ENCODE measurements at places on chromosomes 16 and 17.
A peak's percentile ranks its signal among the peaks of the same experiment; 100 is the strongest.

- DNase-seq, result peak; percentile 40
These were observed 10.8 kb upstream of the SLC46A1 start for GRCh38 chr17:28416703-28417311.

- no peak for DNase-seq
These were observed 38.5 kb downstream of the PIGL start for GRCh38 chr17:16255481-16255921.

DNA sequence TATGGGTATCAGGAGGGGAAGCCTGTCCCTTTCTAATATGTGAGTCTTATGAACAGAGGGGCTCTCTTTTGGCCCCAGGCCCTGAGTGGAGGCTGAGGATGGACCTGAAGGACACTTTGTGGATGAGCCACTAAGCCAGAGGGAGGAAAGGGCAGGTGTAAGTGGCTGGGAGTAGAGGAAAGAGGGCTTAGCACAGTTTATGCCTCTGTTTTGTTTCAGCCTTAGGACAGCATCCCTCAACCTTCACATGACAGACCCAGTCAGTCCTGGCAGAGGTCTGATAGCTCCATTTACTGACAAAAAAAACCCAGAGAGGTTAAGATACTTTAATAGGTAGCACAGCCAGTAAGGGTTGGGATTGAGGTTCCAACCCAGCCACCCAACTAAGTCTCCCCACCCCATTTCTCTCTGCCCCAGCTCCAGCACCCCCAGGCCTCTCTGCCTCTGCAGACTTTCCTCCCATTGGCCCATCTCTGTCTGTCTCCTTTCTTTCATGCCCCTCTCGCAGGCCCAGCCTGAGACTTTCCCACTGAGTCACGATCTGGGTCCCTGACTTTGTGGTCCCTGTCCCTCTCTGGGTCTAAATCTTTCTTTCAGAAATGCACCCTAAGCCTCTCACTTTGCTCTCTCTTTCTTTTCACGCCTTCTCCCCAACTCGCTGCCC lies 4.7 kb upstream of the TBX21 start:
- no peak for DNase-seq

- peak; percentile 38 for DNase-seq
These were observed 244.1 kb upstream of the MON1B start for GRCh38 chr16:76946879-76947278.

- DNase-seq, result no peak
These were observed 93.7 kb upstream of the TMEM97 start for GRCh38 chr17:28225271-28225670.

DNA sequence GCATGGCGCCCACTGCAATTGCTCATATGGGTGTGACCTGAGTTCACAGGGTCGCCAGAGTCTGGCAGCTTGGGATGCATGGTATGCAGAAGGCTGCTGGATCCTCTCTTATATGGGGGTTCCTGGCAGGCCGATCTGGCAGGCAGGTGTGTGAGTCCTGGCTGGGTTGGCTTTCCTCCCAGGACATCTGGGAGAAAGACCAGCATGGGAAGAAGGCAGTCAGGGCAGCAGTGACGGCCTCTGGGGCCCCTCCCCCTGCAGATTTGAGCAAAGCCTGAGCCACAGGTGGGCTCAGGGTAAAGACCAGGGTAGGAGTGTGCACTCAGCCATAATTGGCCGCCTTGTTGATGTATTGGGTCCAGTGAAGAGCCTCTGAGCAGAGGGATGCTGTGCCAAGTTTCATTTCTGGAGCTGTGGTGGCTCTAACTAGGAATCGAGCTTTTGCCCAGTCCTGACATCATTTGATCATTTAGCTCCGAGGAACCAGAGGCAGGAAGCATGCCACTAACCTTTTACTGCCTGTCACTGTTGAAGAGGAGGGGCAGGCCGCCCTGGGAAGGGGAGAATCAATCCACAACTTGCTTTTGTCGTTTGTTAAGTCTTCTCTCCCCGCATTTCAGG lies 174.3 kb downstream of the CCDC182 start:
- peak; percentile 39 for DNase-seq

DNA sequence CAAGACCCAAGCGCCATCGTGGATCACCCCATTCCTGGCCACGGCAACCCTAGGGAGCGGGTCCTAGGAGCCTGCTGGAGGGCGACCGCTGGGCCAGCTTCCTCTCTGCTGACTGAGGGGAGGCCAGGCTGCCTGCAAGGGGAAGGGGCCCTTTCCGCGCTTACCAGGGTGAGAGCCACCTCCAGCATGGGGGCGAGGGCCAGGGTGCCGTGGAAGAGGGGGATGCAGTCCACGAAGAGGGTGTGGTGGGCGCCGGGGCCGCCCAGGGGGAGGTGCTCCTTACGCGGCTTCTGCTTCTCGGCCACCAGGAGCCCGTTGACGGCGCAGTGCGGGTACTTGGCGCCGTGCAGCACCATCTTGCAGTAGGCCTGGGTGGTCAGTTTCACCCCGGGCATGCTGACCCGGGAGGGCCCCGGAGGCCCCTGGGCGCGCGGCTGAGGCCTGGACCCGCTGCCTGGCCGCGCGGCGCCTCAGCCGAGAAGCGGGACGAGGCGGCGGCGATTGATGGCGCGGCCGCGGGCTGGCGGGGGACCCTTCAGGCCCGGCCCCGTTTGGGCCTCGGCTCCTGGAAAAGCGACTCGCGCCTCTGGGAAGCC lies 345 bp downstream of the EMC8 start:
- peak; percentile 13 for DNase-seq

DNA sequence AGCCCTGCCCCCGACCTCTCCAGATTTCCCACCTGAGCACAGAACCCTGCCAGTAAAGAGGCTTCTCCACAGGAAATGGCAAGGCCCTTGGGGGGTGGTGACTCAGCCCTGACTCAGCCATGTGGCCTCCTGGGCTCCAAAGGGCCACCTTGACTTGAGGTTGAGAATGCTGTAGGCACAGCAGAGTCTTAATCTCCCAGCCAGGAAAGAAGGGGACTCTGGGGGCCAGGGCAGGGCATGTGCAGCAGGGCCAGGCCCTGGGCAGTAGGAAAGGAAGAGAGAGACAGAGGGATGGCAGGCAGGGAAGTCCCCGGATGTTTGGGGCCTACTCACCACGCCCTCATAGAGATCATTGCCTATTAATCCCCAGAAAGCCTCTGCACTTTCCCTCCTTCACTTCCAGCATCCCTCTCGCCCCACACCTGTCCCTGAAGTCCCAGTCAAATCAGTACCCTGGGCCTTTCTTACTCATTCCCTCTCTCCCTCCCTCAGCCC lies 4.8 kb upstream of the ITGA3 start:
- DNase-seq, result no peak

DNA sequence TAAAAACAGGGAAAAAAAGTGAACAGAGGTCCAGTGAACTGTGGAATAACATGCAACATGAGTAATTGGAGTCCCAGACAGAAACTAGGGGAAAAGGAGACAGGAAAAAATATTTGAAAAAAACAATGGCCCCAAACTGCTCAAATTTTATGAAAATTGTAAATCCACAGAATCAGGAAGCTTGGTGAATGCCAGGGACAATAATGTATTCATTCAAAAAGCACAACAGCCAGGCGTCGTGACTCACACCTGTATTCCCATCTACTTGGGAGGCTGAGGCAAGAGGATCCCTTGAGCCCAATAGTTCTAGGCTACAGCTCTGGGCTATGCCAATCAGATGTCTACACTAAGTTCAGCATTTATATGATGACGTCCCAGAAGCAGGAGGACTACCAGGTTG lies 23.7 kb downstream of the NCOR1 start:
- DNase-seq, result no peak

DNA sequence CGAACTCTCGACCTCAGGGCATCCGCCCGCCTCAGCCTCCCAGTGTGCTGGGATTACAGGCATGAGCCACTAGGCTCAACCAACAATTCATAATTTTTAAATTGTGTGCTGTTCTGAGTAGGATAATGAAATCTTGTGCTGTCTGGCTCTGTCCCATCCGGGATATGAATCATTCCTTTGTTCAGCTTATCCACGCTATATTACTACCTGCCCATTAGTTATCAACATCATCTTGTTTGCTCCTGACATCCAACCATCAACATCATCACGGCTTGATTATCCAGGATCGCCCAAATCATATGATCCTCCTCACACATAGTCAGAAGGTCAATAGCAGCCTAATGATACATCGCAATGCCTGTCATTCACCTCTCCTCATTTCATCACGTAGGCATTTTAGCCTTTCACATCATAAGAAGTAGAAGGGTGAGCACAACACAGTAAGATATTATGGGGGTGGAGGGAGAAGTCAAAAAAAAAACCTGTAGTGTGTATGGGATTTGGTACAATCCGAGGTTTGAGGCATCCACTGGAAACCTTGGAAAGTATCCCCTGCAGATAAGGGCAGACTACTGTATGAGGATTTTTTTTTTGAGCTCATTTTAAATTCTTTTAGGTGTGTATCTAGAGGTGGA lies 77.0 kb upstream of the SIAH1 start:
- no peak for DNase-seq

- DNase-seq, result no peak
These were observed 11.5 kb upstream of the CLEC18C start for GRCh38 chr16:70162041-70162451.

DNA sequence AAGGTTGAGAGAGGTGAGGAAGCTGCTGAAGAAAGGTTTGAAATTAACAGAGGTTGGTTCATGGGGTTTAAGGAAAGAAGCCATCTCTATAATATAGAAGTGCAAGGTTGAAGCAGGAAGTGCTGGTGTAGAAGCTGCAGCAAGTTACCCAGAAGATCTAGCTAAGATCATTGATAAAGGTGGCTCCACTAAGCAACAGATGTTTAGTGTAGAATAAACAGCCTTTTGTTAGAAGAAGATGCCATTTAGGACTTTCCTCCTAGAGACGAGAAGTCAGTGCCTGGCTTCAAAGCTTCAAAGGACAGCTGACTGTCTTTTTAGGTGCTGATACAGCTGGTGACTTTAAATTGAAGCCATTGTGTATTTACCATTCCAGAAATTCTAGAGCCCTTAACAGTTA lies 29.3 kb downstream of the GOSR1 start:
- DNase-seq, result no peak

DNA sequence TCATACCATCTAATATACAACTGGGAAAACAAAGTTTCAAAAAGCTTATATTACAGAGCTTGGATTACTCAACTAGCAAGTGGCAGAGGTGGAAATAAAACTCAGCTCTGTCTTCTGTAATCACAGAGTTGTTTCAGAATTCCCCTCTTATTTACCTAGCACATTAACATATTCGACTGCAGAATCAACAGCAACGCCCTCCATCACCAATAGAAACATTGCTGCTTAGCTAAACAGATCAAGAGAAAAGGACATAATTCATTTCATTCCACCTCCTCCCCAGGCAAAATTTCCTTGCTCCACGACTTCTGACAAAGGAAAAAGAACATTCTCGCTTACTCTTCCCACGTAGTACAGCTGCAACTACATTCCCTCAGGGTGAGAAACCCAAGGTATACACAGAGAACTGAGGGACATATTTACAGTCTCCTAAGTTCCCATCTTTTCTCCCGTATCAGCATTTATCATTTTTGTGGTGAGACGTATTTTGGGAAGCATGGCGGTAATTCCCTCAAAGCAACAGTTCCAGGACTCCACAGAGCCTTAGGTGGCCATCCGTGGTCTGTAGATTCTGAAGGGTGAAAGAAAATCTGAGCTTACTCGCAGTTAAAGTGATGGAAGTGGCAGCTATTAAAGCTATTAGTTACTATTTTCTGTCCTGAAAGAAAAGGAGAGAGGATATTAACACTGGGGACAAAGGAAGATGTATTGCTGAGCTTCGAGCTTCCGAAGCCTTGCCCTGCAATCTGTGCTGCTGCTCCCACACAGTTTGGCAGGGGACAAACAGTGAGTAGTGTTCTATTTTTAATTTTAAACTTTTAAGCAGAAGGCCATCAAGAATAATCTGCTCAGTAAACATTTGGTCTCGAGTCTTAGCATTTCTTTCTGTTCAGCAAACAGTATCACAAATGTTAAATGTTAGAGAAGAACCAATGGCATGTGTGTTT lies 1296.2 kb downstream of the CDH8 start:
- DNase-seq, result no peak

DNA sequence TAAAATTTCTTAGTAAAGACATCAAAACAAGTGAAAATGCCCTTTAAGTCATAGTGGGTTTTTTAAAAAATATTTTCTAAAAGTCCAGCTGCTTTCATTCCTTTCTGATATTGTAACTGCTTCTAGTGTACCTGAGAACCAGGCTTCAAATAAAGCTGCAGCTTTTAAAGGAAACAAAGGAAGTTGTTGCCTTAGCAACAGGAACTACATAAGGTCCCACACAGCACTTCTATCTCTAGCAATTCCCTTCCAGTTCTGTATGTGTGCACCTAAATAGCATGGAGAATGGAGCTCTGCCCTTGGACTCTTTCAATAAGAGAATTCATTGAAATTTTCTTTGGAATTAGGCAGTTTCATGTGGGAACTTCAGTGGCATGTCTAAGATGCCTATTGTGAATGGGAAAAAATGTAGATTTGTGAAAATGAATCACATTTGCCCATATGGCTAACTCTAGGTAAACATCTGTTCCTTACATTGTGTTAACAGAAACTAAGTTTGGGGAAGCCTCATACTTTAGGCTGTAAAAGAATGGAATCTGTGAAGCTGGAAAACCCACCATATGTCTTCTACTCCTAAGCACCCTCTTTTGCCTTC lies 206.4 kb downstream of the KIF2B start:
- no peak for DNase-seq

DNA sequence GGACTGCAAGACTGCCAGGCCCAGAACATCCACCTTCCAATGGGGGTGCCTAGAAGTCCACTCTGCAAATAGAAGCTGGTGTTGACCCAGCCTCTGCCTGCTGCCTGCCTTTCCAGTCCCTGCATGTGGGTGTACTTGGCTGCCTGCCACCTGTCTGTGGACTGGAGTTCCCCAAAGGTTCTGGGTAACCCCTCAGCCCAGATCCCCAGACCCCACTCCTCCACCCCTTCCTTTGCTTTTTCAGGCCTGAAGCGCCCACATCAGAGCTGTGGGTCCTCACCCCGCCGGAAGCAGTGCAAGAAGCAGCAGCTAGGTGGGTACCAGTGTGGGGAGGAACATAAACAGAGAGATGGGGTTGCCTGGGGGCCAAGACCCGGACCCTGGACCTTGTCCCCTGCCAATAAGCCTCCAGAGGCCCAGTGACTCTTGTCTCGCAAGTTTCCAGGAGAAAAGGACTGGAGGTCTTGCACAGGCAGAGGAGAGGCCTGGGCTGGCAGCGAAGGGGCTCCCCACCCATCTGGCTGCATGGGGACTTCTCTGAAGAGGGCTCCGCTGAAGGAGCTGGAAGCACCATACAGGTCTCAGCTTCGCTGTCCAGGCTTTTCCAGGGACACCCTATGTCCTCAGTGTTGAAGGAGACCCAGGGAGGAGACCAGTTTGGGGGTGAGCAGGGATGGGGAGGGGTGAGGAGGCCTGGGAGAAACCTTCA lies 34.3 kb downstream of the NLRC5 start:
- DNase-seq, result no peak
